ENCODE measurements at places on chromosomes 1 and 21. TPM values are rescaled to one million over a fixed set of nuclear protein-coding genes. Genes with fewer than 3 reads are reported as not detected.

- DNase-seq = no peak
These were observed 704 bp downstream of the ALG6 start for GRCh38 chr1:63368131-63368530.

Gene TAL1
- total RNA-seq = 0.05 TPM

- DNase-seq = no peak
These were observed 91.7 kb downstream of the OMA1 start for GRCh38 chr1:58454807-58455206.

Gene S100A7A
- total RNA-seq = not detected

DNA sequence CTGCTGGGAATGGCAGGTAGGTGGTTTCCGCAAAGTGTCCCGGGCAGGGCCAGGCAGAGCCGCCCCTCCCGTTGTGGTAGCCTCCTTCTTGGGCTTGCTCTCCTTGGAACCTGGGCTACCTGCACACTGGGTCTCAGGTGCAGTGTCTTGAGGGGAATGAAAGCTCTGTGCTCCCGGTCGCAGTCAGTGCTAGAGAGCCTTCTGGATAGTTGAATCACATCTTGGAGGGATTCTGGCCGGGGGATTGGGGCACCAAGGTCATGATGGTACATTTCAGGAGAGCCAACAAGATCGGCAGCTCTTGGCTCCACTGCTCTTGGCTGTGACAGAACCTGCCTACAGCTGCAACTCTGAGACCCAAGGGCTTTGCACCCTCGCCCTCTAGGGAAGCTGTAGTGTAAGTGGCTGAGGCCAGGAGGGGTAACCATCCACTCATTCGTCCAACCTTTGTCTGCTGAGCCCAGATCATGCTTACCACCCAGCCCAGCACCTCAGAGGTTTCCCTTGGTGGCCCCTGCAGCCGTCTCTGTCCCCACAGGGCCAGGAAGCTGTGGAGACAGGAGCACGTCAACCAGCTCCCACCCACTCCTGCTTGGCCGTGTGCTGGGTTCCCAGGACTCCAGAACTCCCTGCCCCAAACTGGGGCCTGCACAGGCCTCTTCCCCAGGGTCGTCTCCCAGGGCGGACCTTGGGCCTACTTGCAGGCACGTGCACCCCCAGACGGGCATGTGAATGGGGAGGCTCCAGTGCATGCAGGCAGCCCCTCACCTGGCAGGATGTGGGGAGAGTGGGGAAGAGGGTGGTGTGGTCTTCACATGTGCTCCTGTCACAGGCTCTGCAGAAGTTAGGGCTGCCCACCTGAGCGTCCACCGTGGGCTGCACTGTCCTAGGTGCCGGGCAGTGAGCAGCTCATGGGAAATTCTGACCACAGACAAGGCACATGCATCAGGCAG is 40.0 kb downstream of the NTPCR start:
- no peak for DNase-seq

- no peak for DNase-seq
These were observed 6.1 kb downstream of the ATP1A1 start for GRCh38 chr1:116379057-116379630.

Data from HCT116 (cell line).